ENCODE measurements at places on chromosomes 5 and 9.

DNA sequence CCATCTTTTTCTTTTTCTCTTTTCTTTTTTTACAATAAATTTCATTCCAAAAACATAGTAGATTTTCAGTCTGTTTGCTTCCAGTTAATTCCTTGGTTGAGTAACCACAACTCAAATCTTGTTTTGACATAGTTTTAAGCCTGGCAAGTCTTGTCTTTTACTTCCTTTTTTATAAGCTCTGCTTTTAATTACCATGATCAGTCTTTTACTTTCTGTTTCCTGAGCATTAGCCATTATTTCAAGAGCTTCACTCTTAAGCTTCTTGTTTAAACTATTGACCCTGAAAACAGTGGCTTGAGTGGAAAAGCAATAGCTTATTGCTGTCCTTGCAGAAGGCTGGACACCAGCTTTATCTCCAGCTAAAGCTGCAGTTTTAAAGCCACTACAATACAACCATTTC is 1363.3 kb downstream of the MAT2B start:
- no peak for DNase-seq

GRCh38 chr5:39671561-39671961 is 246.8 kb upstream of the DAB2 start:
- no peak for DNase-seq

DNA sequence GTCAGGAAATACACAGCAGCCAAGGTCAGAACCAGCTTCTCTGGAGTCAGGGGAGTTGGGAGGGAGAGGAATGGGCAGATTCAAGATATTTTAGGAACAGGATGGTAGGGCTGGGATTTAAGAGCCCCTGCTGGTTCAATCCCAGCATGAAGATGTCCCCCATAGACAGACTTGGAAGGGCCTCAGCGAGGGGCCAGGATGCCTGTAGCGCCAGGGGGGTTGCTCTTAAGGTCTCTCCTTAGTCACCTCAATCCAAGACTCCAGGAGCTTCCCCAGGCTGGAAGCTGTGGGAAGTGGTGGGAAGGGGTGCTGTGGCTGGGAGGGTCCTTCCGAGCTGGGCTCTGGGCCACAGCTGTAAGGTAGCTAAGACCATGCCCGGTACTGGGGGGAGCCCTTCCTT is 8.1 kb upstream of the TSPAN17 start:
- DNase-seq: no peak

DNA sequence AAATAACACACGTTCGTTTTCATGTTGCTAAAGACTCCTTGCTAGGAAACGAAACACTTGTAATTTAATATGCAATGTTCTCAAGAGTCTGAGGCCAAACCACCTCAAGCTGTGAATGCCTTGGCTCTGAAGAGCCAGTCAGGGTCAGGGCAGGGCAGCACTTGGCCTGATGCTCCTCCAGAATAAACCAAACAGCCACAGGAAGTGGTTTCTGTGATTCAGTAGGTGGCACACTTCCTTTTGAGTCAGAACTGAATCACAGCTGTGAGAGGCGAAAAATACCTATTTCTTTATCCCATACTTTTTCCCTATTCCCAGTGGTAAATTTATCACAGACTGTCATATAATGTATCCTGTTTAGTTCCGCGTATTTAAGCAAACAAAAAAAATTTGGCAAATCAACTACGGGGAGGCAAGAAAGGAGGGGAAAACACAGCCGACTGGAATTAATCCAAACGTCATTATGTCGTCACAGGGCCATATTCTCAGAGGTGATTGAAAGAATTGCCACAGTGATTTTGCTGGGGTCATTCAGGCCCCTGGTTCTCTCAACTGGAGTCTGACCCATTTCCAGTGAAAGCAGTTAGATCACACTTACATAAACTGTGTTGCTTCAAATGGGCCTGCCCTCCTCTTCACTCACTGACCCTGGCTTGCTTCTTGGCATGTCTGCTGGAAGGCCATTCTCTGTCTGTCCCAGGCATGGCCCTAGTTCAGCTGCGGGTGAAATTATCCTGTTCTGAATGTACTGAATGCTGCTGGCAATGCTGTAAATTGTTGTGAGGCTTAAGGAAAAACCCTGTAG is 71.2 kb downstream of the ARRDC3 start:
- no peak for DNase-seq

- DNase-seq: no peak
Measured at GRCh38 chr9:127786773-127787104, 905 bp downstream of the CDK9 start.

- DNase-seq: no peak
Measured at GRCh38 chr5:143428155-143428554, 24.7 kb upstream of the NR3C1 start.

DNA sequence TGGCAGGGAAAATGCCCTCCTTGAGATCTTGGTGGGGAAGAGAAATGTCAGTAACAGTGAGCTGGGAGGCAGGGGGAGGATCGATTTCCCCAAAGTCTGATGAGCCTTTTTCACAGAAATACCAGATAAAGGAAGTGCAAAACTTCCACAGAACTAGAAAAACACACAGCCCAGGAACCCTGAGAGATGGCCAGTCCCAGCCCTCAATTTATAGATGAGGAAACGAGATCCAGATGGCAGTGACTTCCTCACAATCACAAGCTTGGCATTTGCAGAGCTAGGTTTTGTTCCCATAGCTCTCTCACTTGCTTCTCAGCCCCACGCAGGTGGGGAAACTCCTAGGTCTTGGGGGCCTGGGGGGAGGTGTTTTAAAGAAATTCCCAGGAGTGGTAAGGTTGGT is 3.8 kb upstream of the GGTA1 start:
- DNase-seq: no peak

DNA sequence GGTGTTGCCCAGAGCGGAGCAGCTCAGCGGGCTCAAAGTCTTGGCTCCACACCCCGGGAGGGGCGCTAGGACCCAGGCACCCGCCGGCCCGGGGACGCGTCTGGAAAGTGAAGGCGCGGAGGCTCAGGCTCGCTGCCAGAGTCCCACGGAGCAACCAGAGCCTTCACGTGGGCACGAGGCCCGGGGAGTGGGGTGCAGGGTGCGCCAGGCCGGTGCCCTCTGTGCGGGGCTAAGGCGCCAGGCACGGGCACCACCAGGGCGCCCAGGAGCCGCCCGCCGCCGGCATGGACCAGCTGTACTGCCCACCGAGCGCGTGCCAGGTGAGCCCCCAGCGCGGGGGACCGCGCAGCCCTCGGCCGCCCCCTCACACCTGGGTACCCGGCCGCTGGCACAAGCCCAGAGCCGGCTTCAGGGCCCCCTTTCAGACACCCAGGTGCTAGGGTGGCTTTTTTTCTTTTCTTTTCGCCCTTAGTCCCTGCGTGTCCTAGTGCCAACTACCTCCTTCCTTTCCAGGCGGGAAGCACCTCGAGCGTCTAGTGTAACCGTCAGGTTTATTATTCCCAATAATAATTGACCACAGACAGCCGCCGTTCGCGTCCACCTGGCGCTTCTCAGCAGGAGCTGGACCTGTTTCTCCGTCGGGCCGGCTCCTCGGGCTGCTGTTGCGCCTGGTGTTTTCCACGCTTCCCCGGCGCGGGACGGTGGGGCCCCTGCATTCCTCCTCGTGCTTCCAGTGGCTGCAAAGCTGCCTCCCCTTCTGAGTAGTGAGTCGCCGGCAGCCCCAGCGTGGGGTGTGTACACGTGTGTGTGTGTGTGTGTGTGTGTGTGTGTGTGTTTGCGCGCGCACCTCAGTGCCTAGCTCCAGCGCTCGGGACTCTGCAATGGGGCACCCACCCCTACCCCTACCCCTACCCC is 30.1 kb upstream of the PDE8B start:
- DNase-seq: no peak

- DNase-seq: no peak
Measured at GRCh38 chr5:148791696-148792095, 34.7 kb upstream of the ADRB2 start.
